Fibroblast of skin of right biceps (primary cell): ENCODE measurements at places on chromosomes 7 and 10.

DNA sequence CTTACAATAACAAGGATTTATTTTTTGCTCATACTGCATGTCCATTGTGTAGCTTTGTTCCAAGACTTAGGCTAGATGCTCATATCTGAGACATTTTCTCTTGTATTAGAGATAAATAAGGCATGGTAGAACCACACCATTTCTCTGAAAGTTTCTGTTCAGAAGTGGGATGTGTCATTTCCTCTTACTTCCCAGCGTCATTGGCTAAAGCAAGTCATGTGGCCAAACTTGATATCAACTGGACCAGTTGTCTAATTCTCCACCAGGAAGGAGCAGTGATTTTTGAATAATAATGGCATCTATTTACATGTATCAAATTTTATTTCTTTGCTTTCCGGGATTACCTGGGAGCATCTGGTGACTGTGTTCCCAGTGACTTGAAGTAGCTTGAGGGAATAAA lies 38.3 kb downstream of the AHCYL2 start:
- no peak for DNase-seq

- no peak for DNase-seq
Observed at GRCh38 chr7:151131592-151132293, 35.8 kb downstream of the GBX1 start.

DNA sequence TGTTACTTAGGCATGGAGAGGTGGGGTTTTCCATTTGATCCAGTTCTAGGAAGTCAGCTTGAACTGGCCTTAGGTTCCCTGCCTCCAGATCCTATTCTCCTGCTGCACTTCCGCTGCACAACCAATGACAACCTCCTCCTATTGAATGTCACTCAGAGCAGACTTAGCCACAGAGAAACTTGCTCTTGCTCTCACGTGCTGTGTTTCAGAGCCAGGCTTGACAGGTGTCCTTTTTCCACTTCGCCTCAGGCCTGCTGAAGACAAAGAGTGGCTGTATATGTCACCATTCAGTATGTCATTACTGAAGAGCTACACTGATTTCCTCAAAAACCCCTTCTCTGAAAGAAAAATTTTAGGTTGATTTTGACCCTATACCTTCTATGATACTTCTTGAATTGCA lies 115.4 kb upstream of the ETV1 start:
- DNase-seq, result no peak

- DNase-seq, result no peak
Observed at GRCh38 chr10:1410032-1410431, 327.3 kb downstream of the ADARB2 start.

- no peak for DNase-seq
Observed at GRCh38 chr7:68238204-68238805, 1241.7 kb downstream of the TYW1 start.

GRCh38 chr7:68295386-68295785 lies 1298.8 kb downstream of the TYW1 start:
- DNase-seq, result no peak

- no peak for DNase-seq
Observed at GRCh38 chr7:55085511-55086412, 66.9 kb downstream of the EGFR start.

DNA sequence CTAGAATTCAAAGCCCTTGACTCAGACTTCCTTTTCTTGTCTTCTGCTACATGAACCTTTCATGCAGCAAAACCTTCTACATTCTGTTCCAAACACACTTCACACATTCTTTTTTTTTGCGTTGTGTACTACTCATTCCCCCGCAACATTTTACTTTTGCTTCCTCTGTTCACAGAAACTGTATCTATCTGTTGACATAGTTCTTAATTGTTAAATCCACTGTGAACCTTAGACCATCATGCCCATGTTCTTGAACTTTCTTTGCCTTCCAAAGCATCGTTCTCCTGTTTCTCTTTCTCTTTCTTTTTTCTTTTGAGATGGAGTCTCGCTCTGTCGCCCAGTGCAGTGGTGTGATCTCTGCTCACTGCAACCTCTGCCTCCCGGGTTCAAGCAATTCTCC lies 14.2 kb downstream of the CCSER2 start:
- DNase-seq, result no peak

- DNase-seq, result no peak
Observed at GRCh38 chr7:47378728-47379395, 203.0 kb downstream of the TNS3 start.

- no peak for DNase-seq
Observed at GRCh38 chr10:22620929-22621328, 93.4 kb downstream of the PIP4K2A start.

DNA sequence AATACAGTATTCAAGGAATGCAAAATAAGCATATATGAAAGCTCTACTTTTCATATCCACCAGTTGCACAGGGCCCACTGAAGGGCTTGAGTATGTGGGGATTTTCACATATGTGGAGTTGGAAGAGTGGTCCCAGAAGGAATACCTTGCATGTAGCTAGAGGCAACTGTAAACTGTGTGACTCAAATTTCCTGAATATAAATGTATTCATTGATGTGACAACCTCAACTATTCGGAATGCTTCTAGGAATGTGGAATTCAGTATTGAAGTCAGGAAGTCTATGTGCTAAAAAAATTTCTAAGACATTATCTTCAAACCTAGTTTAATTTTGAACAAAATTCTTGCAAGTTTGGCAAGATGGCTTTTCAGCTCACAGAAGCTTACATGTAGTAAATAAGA lies 695.5 kb upstream of the SEMA3D start:
- peak; percentile 34 for DNase-seq

DNA sequence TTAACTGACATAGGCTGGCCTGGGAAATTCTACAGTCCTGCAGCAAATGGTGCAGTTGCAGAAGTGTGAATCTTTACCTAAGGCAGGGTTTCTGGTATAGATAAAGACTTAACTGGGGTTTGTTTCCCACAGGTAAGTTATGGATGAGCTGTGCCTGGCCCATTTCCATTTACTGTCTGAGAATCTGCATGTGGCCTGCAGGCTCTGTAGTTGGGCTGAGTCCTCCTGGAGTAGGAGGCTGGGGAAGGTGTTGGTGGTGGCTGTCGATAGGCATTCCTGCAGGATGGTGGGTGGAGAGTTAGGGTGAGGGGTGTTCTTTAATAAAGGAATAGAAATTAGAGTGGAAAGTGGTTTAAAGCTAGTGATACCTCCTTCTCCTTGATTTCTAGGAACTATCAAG lies 193.5 kb downstream of the AUTS2 start:
- DNase-seq, result no peak

GRCh38 chr10:16674147-16674703 lies 143.0 kb downstream of the RSU1 start:
- no peak for DNase-seq

GRCh38 chr10:99926925-99927720 lies 82.6 kb downstream of the DNMBP start:
- DNase-seq, result peak; percentile 85

DNA sequence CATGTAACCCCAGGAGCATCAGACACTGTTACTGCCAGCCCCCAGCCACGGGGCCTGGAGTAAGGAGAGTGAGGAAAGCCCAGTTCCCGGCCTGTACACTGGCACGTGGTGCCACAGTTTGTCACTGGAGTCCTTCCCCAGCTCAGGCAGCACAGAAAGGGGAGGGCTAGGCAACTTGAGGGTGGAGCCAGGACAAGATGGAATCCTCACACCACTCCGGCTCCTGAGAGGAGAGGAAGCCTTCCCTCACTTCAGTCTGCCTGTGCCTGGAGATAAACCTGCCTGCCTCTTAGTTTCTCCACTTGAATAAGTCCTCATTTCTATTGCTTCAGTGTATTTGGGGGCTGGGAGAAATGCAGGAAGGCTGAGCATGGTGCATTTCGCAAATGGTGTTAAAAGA lies 176.0 kb downstream of the KIAA1217 start:
- DNase-seq, result no peak

DNA sequence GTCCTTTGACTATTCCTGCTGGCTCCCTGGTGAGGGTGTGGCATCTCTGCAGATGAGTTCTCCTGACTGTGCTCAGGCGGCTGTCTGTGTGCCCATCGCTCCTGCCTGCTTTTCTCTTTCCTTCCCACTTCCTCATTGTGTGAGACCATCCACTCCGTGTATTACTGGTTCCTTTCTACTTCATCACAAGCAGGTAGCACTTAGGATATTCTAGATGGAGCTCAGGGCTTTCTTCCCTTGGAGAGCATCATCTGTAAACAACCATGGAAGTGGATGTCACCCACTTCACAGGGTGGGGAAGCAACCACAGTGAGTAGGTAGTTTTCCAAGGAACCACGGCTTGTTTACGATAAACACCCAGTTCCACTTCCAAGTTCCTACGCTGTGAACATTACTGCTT lies 15.7 kb downstream of the DNAJB6 start:
- DNase-seq, result no peak

- no peak for DNase-seq
Observed at GRCh38 chr10:24885551-24886289, 66.7 kb downstream of the PRTFDC1 start.

GRCh38 chr10:59096631-59097030 lies 79.8 kb upstream of the PHYHIPL start:
- no peak for DNase-seq

DNA sequence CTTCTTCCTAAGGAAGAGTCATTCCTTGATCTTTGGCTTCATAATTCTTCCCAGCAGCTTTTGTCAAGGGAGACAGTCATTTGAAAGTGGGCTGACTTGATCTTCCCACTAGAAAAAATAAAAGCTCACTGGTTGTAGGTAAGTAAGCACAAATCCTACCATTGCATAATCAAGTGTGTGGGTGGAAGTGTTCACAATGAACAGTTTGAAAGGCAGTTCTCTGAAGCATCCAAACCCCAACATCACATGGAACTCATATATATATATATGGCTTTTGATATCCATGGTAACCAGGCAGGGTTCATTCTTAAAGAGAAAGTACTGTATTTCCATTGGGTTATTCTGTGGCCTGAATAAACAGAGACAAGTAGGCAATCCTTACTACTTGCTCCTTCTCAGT lies 51.6 kb downstream of the ARMH3 start:
- DNase-seq, result peak; percentile 10

- DNase-seq, result no peak
Observed at GRCh38 chr10:79044846-79045245, 23.9 kb upstream of the ZMIZ1 start.

DNA sequence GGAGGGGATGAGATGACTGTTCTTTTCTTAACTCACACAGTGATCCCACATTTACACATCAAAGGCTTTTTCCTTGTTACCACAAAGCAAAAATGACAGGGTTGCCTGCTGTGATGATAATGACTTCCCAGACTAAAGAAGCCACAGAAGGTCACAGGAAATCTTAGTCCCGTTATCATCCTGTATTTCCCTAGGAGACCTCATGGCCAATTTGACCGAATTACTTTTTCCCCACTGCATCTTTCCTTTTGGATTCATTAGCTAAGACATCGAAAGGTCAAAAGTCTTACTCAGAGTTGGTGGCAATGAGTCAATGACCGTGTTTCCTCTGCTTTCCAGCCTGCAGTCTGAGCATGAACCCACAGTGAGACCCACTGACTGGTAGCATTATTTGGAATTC lies 130.1 kb upstream of the INHBA start:
- peak; percentile 57 for DNase-seq

DNA sequence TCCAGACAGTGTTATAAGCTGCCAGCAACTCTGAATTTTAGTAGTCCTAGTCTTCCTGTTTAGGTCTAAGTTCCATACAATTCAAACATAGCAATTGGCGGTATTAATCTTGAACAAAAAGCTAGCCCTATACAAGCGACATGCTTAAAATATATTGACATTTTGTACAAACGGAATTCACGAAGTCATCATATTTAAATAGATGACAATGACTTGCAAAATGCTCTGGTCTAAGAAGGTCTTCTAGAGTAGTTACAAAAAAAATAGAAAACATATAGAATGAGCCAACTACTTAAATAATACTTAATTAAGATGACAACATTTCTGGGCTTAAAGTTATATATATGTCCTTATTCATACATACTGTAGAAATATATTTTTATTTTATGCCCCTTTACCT lies 446.6 kb downstream of the ANKRD7 start:
- no peak for DNase-seq

GRCh38 chr7:85103962-85104361 lies 82.9 kb downstream of the SEMA3D start:
- DNase-seq, result peak; percentile 51

DNA sequence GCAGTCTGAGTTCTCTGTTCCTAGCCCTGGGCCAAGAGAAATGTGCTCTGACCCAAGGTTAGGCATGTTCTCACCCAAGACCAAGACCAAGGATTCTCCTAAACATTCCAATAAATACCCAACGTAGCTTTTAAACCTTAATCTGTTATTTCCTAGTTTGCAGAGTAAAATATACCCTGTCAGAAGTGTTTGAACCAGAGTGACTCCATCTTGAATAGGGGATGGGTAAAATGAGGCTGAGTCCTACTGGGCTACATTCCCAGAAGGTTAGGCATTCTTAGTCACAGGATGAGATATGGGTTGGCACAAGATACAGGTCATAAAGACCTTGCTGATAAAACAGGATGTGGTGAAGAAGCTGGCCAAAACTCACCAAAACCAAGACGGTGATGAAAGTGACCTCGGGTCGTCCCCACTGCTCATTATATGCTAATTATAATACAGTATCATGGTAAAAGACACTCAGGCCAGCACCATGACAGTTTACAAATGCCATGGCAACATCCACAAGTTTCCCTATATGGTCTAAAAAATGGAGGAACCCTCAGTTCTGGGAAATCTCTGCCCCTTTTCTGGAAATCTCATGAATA lies 27.7 kb downstream of the PLXNA4 start:
- peak; percentile 92 for DNase-seq

DNA sequence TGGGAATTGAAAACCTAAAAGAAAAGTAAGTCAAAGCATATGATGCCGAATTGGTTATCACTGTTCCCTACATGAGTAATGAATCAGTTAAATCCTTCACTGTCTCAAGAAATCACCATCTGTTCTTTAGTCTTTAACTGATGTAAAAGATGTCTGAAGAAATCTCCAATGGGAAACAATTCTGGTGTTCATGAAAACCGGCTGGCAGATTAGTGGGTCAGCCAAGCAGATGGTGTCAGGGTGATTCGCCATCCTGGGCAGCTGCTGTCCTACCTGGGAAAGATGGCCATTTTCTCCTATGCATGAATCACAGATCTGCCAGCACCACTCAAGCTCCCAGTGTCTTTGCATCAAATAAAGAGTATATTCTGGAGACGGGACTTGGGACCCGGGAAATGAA lies 925.2 kb upstream of the GHITM start:
- DNase-seq, result no peak

DNA sequence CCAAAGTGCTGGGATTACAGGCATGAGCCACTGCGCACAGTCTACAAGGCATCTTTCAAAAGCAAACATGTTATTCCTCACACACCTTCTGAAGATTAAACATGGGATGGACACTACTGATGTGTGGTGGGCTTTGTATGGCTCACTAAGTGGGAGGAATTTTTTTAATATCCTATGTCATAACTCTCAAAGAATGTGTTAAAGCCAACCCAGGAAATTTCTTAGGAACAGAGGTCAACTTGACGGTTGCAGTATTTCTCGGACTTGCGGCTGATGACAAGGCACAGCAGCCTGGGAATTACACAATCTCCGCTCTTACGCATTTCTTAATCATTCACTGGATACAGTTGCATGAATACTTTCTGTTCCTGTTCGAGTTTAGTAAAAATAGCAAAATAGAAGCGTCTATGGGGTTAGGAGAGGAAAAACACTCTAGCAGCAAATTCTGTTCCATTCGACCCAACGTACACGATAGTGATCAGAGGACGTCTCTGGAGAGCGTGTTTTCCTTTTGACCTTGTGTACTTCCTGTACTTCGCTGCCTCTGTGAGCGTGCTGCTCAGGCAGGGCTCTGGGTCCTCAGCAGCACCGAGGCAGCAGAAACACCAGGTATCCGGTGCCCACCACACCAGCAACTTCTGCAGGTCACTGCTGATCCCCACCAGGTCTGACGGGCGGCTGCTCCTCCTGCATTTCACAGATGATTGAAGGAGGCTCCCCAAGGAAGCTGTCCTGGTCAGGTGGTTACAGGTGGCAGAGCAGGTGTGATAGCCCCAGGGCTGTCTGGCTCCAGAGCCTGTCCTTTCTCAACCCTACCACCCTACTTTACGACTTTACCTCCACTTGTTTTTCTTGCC lies 26.4 kb upstream of the SRGN start:
- DNase-seq, result peak; percentile 97
